ENCODE measurements at places on chromosomes 1 and 21. TPM values are rescaled to one million over a fixed set of nuclear protein-coding genes. Genes with fewer than 3 reads are reported as not detected.

DNA sequence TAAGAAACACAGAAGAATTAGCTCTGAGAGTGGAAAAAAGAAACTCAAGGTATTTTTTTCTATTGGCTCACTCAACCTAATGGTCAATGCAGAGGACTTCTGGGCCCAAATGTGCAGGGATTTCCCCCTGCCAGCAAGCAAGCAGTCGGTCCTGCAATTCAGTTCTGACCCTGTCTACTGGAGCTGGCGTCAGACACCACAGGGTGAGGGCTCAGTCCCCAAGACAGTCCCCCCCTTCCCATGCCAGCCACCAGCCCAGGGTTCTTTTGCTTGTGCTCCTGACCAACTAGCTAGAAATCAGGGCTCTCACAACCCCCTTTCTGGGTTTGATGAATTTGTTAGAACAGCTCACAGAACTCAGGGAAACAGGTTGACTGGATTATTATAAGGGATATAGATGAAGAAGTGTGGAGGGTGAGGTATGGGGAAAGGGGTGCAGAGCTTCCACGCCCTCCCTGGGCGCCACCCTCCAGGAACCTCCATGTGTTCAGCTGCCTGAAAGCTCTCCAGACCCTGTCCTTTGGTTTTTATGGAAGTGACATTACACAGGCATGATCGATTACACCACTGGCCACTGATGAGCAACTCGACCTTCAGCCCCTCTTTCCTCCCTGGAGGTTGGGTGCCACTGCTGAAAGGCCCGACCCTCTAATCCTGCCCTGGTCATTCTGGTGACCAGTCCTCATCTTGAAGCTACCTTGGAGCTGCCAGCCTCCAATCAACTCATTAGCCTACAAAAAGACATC lies 22.5 kb upstream of the PWP2 start:
- no peaks in the 10 kb centered on the region for H3K27me3 ChIP-seq
- peaks cover 48% of the 10 kb centered on the region for H3K36me3 ChIP-seq
- peak overlapping the region; percentile 95 for H3K27ac ChIP-seq
- H3K4me3 ChIP-seq: peak overlapping the region; percentile 51
- peak; percentile 32 for DNase-seq

GRCh38 chr1:15320267-15320666 lies 73.2 kb downstream of the FHAD1 start:
- H3K27me3 ChIP-seq: no peaks in the 10 kb centered on the region
- peaks cover 10% of the 10 kb centered on the region for H3K4me1 ChIP-seq
- H3K27ac ChIP-seq: no peak overlapping the region
- H3K36me3 ChIP-seq: no peaks in the 10 kb centered on the region

GRCh38 chr1:228071839-228072657 lies 10.5 kb upstream of the ARF1 start:
- H3K4me1 ChIP-seq: no peaks in the 10 kb centered on the region
- DNase-seq: no peak
- H3K36me3 ChIP-seq: no peaks in the 10 kb centered on the region

GRCh38 chr1:53446051-53446450 lies 13.1 kb upstream of the DMRTB1 start:
- no peaks in the 10 kb centered on the region for H3K27me3 ChIP-seq
- H3K4me1 ChIP-seq: no peaks in the 10 kb centered on the region
- no peaks in the 10 kb centered on the region for H3K36me3 ChIP-seq
- no peak overlapping the region for H3K27ac ChIP-seq
- H3K4me3 ChIP-seq: no peak overlapping the region

GRCh38 chr1:31348449-31348848 lies 24.4 kb downstream of the FABP3 start:
- peaks cover 50% of the 10 kb centered on the region for H3K36me3 ChIP-seq
- H3K4me3 ChIP-seq: no peak overlapping the region
- H3K4me1 ChIP-seq: no peaks in the 10 kb centered on the region
- H3K27me3 ChIP-seq: no peaks in the 10 kb centered on the region

Gene TBX15
- not detected for total RNA-seq

DNA sequence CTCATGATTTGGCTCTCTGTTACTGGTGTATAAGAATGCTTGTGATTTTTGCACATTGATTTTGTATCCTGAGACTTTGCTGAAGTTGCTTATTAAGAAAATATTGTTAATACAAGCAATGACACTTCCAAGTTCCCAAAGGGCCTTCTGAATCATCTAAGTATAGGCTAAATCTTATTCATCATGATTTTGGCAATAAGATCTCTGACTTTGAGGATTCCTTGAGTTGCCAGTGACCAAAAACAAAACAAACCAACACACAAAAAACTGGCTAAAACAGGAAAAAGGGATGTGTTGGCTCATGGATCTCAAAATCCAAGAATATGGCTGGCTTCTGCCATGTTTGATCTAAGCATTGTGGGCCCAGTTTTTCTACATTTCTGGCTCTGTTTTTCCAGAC lies 163.4 kb downstream of the HHIPL2 start:
- H3K4me1 ChIP-seq: no peaks in the 10 kb centered on the region
- no peaks in the 10 kb centered on the region for H3K36me3 ChIP-seq
- no peak overlapping the region for H3K4me3 ChIP-seq

- no peak overlapping the region for H3K27ac ChIP-seq
- DNase-seq: no peak
- H3K27me3 ChIP-seq: peaks cover 6% of the 10 kb centered on the region
- no peaks in the 10 kb centered on the region for H3K36me3 ChIP-seq
Measured at GRCh38 chr1:231170875-231171274, 9.0 kb downstream of the TRIM67 start.

Gene SEC16B
- not detected for total RNA-seq

Gene CYP4A22
- not detected for total RNA-seq

Gene ZMYND12
- total RNA-seq: 1.1 TPM

Gene ADORA1
- total RNA-seq: not detected

GRCh38 chr1:179300112-179300511 lies 6.5 kb downstream of the SOAT1 start:
- no peaks in the 10 kb centered on the region for H3K27me3 ChIP-seq
- H3K36me3 ChIP-seq: peaks cover 16% of the 10 kb centered on the region
- H3K27ac ChIP-seq: no peak overlapping the region
- H3K4me1 ChIP-seq: peaks cover 19% of the 10 kb centered on the region

GRCh38 chr1:117365350-117366176 lies 1.7 kb upstream of the MAN1A2 start:
- no peak for DNase-seq
- H3K4me1 ChIP-seq: peaks cover 11% of the 10 kb centered on the region
- no peaks in the 10 kb centered on the region for H3K27me3 ChIP-seq
- peak overlapping the region; percentile 86 for H3K4me3 ChIP-seq

- H3K27ac ChIP-seq: no peak overlapping the region
- DNase-seq: no peak
- peaks cover 18% of the 10 kb centered on the region for H3K27me3 ChIP-seq
- no peak overlapping the region for H3K4me3 ChIP-seq
- no peaks in the 10 kb centered on the region for H3K36me3 ChIP-seq
Measured at GRCh38 chr1:1351511-1352427, 2.6 kb upstream of the DVL1 start.

- H3K4me3 ChIP-seq: no peak overlapping the region
- no peak overlapping the region for H3K27ac ChIP-seq
- no peaks in the 10 kb centered on the region for H3K36me3 ChIP-seq
- DNase-seq: no peak
- H3K27me3 ChIP-seq: no peaks in the 10 kb centered on the region
- no peaks in the 10 kb centered on the region for H3K4me1 ChIP-seq
Measured at GRCh38 chr1:2356401-2356800, 35.0 kb downstream of the MORN1 start.
